AG04449 (cell line): ENCODE measurements at places on chromosomes 1 and 21.

- no peak for DNase-seq
Observed at GRCh38 chr1:4681026-4681425, 26.6 kb downstream of the AJAP1 start.

DNA sequence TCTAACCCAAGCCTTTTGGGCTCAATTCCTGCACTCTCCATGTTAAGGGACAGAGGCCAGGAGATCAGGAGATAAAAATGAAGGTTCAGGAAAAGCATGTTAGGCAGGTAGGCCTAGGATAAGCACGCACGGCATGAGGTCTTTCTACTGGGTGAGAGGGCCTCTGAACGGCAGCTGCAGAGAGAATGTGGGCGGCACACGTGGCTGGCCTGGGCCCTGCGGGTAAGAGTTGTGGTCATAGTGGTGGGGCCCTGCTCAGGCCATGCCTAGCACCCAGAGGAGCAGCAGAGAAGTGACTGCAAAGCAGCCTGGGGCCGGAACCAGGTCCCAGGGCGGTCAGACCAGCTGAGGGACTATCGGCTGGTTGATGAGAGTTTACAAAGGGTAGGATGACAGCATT lies 7.5 kb upstream of the FOXO6 start:
- DNase-seq, result no peak

- no peak for DNase-seq
Observed at GRCh38 chr1:17520473-17521319, 18.8 kb upstream of the ARHGEF10L start.

DNA sequence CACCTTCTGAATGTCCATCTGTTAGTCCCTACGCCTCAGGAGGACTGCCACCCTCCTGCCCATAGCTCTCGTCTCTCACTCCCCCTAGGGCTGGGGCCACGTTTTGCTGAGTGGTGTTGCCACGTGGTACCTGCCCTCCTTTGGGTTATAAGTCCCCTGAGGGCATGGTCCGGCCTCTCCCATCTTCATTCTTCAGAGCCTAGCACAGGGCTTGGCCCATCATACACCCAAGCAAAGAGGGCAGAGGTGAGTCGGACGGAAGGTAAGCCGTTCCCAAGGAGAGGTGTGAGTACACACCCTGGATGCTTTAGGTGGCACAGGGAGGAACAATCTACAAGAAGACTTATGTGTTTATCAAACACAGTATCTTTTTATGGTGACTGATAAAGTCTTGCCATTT lies 10.9 kb downstream of the PADI2 start:
- no peak for DNase-seq

GRCh38 chr1:231190456-231190855 lies 28.6 kb downstream of the TRIM67 start:
- no peak for DNase-seq

DNA sequence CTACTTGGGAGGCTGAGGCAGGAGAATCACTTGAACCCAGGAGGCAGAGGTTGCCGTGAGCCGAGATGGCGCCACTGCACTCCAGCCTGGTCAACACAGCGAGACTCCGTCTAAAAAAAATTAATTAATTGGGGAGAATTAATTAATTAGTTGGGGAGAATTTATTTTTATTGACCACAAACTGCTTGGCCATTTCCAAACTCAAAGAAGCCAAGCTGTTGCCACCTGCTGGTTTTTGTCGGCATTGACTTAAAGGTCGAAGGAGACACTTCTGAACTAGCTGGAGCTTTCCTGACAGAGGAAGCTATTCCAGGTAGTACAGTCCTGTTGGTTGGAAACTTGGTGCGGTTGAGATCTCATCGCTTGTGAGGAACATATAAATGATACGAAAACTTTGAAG lies 13.1 kb downstream of the MAP1LC3C start:
- no peak for DNase-seq

DNA sequence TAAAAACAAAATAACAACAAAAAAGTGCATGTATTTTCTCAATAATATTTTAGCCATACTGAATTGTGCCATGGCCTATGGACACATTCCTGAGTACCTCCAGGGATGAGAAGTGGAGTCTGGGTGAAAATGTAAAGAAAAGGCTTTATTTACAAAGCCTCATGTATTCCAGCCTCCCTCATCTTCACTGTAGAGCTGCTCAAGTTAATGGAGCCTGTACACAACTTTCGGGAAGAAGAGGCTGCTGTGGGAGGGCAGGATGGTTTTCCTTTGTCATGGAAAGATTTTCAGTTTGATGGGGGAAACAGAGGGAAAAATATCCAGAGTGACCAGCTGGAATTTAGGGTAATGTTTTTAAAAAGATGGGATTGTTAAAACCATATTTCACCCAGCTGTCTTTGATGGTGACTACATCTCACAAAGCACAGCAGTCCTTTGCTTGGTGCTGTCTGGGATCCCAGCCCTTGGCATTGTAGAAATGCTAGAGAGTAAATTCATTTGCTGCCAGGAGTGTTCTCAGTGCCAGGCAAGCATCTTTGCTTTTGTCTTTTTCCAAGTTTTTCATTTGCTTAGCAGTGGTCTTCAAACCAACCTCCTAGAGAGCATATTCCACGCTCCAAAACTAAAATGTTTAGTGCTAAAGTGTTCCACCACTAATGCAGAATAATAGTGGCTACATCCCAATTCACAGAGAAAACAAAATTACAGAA lies 54.9 kb downstream of the DPT start:
- no peak for DNase-seq

DNA sequence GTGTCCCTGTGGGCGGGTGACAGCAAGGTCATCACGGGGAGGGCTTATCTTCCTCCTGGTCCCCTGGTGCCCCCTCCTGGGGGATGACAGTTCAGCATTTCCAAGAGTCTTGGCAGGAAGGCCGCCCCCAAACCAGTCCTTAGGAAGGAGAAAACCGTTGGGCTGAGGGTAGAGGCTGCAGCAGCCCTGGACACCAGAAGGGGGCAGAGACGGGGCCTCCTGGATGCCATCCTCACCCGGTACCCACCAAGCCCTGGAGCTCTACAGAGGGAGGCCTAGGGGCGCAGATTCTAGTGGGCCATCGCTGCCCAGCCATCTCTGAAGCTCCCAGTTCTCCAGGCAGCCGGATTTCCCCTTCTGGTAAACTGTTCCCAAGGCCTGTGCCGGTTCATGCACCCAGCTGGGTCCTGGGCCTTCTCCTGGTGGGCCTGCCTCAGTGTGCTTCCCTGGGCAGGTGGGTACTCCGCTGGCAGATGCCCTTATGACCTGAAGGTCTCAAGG lies 14.8 kb upstream of the ZNF669 start:
- DNase-seq, result no peak

GRCh38 chr1:63327417-63328054 lies 5.2 kb downstream of the FOXD3 start:
- no peak for DNase-seq

GRCh38 chr1:233282582-233282886 lies 13.0 kb downstream of the PCNX2 start:
- DNase-seq, result no peak

DNA sequence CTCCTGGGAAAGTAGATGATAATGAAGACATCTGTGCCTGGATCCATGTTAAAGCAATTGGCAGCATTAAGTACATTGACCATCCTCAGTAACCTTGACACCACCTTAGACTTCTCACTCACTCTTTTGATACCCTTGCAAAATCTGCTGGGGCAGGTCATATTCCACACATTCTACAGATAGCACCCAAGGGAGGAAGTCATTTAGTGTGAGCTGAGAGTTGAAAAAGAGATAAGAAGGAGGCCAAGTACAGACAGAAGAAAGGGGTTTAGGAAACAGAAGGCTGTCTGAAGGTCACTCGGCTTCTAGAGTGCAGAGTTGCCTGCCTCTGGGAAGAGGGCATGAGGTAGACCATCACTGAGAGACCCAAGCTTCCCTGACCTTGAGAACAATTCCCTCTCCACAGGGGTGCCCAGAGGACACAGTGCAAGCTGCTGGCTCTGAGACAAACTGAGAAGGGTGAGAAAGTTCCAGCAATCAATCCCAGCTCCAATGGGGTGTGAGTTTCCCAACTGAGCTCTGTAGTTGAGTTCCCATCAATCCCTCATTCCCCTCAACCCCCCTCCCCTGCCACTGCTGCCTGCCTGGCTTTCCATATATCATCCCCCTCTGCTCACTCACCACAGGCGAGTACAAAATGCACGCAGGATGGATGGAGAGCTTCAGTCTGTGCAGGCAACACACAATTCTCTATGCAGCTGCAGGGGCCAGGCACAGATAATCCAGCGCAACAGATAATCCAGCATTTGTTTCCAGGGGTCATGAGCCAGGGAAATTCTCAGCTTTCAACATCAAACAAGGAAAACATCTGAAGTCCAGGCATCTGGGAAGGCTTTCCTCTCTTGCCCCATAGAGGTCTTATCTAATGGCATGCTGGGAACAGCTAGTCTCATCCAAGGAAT lies 7.4 kb upstream of the MOB3C start:
- DNase-seq, result no peak

DNA sequence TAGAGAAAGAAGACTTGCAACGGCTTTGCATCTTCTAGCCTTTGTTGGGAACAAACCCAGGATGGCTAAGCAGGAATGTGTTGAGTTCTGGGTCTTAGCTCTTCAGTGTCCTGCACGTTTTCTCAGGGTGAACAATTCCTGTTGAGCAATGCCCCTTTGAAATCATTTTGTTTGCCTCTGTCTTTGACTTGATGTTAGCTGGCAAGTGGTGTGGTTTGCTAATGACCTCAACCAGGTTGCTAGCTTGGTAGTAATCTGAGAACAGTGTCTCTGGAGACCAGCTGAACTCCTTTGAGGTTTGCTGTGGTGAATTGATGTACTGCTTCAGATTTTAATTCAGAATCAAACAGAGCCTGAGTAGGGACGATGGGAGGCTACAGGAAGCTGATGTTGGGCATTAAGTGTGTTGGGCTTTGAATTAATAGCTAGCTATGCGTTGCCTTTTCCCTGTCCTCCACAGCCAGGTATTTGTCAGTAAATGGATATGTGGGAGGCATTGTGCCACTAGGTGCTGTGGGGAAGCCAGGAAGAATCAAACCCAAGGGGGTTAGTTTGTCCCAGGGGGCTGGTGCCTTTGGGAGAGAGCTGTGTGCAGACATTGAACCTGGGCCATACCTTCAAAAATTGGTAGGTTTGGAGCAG lies 23.3 kb upstream of the SRSF10 start:
- DNase-seq, result no peak

DNA sequence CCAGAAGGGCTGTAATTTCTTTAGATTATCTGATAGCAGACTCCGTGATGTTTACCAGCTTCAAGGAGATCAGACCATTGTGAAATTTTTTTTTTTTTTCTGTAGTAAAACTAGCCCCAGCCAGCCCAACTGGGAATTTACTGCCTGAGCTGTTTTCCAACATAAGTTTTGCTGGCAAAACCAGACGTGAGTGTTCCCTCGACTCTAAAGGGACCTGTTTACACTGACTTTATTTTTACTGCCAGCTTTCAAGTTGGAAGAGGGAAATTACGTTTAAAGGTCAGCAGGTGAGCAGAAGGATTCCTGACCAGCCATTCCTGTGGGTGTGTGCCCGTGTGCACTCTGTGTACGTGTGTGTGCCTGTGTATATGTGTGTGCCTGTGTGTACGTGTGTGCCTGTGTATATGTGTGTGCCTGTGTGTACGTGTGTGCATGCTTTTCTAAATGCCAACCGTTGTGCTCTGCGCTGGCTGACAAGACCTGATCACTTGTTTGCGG lies 374 bp downstream of the MAB21L3 start:
- DNase-seq, result no peak

DNA sequence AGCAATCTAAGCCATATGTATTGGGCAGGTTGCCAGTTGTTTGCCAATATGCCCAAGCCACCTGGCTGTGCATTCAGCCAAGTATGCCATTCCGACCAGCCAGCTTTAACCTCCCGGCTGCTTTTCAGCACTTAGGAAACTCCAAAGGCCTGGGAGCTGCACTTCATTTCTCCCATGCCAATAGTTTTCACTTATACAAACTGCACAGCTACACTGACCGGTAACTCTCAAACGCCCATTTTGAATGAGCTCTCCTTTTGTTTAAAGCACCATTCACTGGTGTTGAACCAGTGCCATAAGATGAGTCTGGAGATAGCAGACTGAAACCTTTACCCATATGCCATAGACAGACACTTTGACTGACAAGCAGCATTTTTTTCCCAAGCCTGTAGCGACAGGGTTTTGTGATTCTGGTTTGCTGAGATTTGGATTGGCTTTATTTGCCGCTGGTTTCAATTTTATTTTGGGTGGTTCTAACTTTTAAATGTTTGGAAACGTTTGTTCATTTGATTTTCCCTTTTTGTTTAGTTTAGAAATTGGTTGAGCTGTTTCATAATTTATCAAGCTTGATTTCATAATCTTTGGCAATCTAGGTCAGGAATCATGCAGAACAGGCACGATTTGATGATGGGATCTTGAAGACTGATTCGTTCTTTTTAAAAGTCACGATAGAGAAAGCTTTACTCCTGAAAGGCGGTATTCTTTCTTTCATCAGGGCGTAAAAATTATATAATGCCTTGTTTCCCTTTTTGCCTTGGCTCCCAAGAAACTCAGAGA lies 144.6 kb downstream of the NFIA start:
- DNase-seq, result no peak

GRCh38 chr1:104671684-104672353 lies 922.1 kb downstream of the AMY1C start:
- DNase-seq, result no peak

DNA sequence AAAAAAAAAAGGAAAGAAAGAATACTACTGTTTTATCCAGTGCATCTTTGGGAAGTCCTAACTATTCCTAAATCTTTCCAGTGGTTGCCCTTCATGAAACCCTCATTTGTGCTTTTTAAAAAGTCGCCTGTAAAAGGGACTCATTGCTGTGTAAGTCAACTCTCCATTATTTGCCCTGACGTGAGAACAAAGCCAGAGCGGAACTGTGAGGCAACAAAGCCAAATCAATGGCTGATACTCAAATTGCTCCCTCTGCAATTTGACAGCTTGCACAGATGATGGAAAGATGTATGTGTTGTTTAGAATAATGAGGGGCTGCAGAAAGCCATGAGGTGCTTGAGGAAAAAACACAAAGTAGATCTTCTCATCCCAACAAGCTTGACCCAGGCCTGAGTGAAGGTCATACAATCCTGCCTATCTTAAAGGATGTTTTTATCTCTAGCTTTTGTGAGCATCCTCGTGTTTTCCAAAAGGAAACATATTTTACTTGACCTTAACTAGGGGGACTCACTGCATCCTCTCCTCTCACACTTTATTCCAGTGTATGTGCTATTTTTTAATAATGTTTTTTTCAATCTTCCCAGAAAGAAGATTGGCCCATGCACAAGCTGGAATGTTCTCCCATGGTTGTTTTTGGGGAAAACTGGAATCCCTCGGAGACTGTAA lies 33.4 kb downstream of the SMYD2 start:
- no peak for DNase-seq

- no peak for DNase-seq
Observed at GRCh38 chr1:7989762-7990428, 28.4 kb downstream of the PARK7 start.
